ENCODE measurements at places on chromosomes 7 and 10.

DNA sequence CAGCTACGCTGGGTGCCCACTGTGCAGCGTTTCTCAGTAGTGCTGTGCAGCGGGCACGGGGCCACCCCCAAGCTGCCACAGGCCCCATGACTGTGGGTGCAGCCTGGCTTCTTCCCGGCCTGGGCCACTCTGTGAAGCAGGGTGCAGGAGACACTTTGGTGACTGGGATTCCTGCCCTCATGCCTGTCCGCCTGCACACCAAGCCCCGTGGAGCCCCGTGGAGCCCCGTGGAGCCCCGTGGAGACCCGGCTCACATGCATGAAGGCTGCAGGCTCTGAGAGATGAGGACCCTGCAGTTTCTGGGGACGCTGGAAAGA lies 3.9 kb upstream of the SHH start:
- no peak for DNase-seq

DNA sequence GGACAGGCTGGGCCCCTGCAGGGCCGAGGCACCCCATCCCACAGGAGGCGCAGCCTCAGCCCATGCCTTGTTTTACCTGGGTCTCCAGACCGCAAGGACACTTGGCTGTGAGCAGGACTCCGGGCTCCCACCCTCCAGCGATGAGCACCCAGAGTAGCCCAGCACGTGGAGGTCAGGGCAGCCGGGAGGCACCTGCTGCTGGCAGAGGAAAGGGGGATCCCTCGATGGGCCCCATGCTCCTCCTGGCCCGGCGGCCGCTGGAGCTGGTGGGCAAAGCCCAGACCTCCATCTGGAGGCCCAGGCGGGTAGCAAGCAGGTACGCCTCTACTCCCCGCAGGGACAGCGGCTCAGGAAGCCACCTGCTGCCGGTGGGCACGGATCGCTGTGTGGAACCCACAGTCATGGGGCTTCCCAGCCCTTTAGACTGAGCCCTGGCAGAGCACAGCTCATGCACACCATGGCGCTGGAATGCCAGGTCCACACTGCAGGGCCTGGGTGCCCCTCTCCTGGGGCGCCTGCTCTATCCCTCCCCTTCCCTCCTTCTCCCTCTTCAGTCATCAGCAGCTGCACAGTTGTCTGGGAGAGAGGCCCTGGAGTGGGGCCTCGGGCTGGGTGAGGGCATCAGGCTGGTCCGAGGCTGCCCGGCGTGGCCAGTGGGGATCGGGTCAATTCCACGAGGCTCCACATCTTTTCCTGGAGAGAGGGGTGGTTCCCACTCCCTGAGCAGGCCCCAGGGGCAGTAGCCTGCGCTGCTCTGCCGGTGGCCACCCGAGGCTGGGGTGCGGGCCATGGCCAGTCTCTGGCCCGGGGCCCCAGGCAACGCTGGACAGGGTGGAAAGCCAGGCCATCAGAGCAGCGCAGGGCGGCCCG lies 65.7 kb downstream of the PWWP2B start:
- DNase-seq, result no peak

DNA sequence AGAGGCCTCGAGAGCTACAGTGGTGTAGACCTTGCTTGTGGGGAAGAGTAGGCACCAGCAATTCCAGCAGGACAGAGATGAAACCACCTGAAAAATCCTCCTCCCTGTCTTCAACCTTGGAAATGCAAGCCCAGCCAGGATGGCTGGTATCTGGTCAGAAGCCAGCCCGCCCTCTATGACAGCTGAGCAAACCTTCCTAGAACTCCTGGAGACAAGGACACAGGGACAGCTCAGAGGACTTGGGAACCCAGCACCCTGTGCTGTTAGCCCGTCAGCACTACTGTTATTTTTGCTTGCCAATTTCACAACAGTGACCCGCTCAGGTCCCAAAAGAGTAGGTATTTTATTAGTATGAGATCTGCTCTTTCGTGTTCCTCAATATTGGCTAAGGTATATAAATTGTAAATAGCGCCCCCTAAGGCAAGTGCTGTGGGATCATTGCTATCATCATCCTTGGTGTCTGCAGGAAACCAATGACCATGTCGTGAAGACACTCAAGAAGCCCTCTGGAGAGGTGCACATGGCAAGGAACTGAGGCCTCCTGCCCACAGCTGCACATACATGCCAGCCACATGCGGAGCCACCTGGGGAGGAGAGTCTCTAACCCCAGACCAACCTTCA lies 156.5 kb upstream of the CHST15 start:
- DNase-seq, result no peak

- peak; percentile 56 for DNase-seq
Measured at GRCh38 chr10:101041252-101041761, 10.3 kb downstream of the SFXN3 start.

- DNase-seq, result no peak
Measured at GRCh38 chr7:121385800-121386179, 10.3 kb downstream of the FAM3C start.

DNA sequence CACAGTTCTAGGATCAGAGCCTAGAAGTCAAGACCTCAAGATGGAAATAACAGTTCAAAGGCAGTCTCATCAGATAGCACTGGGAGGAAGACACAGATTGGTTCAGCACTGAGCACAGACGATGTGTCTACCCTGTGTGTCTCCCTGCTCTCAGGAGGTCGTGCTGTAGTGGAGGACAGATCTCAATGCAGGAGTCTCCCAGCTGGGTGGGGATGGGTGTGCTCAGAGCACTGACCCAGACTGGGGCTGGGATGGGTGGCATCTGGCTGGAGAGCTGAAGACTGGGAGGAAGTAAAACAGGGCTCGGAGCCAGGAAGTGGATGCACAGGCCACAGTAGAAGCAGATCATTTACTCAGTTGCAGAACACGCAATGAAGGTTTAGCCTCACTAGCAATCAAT lies 69.5 kb upstream of the GDF10 start:
- no peak for DNase-seq

DNA sequence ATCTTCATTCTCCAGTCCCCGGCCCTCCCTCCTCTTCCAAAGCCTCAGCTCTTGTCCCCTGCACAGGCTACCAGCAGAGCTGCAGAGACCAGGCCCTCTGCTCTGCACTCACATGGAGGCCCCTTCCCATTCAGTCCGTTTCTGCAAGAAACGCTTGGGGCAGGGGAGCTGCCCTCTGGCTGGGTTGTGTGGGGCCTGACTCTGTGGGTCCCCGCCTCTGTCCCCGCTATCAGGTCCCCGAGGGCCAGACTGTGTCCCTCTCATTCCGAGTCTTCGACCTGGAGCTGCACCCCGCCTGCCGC lies 1.5 kb downstream of the PCOLCE start:
- no peak for DNase-seq

- DNase-seq, result no peak
Measured at GRCh38 chr7:133873631-133874030, 253.5 kb upstream of the LRGUK start.

DNA sequence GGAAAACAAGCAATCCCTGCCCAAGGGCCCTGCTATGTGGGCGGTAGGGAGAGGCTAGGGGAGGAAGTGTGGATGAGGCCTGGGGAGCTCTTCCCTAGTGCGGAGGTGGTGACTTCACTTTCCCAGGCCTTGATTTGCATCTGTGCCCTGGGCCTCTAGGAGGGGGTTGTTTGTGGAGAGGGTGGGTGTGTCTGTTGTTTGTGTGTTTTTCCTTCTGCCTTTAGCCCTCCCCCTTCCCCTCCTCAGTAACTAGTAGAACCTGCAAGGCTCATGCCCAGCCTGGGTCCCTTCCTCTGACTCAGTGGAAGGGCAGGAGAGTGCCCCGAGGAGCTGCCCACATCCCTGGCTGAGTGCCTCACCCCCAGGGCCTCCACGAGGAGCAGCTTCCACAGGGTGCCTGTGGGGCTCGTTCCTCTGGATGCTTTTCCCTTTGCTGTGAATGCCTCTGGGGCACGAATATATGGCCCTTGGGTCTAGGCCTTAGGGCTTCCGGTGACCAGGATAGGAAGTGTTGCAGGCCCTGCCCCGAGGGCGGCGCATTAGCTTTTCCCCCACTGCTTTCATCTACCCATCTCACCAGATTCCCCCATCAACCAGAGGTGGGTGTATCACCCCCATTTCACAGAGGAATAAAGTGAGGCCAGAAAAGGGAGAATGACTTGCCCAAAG lies 89.4 kb upstream of the DUSP5 start:
- DNase-seq, result no peak

GRCh38 chr10:43059828-43060227 lies 17.0 kb upstream of the RET start:
- no peak for DNase-seq

DNA sequence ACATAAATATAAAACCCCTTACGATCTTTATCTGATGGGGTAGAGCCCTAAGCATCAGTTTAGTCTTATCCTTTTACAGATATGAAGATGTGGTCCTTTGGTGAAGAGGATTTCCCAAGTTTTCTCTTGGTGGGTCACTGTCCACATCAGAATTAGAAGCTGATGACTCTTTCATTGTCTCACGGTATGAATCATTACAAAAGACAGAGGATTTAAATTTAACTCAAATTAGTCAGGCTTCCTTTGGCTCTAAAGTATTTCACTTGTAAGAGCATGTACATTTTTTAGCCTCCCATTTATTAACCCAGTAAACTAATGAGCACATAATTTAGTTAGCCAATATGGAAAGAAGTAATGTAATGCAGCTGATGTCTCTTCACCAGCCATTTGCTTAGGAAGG lies 49.9 kb upstream of the TMEM26 start:
- no peak for DNase-seq

GRCh38 chr10:112963835-112964234 lies 13.8 kb downstream of the TCF7L2 start:
- no peak for DNase-seq

GRCh38 chr7:74454021-74454924 lies 567 bp downstream of the GTF2IRD1 start:
- DNase-seq, result no peak

Measured in stimulated activated CD8-positive, alpha-beta memory T cell treated with anti-CD3 and anti-CD28 coated beads, Interleukin-15, amount 100 ng/mL, for 1 hour (primary cell).